ENCODE measurements at places on chromosomes 3 and 15.
A peak's percentile ranks its signal among the peaks of the same experiment; 100 is the strongest.

DNA sequence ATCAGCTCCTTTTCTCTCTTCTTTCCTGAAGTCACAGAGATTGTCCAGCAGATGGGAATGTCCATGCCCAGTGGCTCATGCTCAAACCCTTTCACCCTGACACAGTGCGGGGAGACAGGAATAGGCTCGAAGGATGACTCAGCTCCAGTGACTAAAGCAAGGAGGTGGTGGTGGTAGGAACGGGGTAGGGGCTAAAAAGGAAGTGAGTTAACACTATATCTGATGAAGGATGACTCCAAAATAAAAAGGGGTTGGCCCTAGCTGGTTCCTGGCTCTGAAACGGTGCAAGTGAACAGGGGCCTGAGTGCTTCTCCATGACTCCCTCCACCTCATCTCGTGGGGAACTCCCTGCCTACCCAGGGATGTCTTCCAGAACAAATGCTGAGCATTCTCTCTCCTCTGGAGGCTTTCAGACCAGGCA lies 167.4 kb upstream of the LPP start:
- peak; percentile 46 for DNase-seq

GRCh38 chr3:149473357-149474249 lies 894 bp upstream of the TM4SF4 start:
- DNase-seq: no peak

DNA sequence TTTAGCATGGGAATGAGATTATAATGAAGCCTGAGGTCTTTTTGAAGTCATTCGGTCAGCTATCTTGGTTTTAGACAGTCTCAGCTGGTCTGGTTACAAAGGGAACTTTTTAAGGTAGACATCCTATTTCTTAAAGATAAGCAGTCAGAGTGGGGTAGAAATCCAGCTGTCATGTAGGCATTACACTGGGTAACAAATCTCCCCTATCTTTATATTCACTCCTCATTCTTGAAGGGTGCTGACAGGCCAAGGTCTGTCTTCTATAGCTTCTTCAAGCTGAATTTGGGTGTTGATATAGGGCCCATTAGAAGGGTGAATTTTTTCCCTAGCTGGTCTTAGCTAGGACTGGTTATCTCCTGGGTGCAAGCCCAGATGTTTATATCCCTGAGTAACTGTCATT lies 21.2 kb upstream of the NDN start:
- DNase-seq: no peak

- no peak for DNase-seq
These were observed 31.4 kb downstream of the POMGNT2 start for GRCh38 chr3:43074482-43074881.

DNA sequence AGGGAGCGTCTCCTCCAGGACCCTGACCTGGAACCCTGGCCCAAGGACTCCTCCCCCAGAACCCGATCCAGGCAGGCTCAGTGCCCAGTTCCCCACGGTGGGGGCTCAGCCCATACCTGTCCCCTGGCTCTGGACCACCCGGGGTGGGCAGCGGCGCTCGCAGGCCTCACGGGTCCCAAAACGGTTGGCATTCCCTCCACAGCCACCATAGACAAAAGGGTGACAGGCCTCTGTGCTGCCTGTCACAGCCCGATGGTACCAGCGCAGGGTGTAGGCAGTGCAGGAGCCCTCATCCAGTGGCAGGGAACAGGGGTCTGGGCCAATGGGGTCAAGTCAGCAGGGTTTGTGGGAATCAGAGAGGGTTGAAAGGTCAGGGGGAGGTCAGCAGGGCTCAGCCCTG lies 1.1 kb upstream of the UCN2 start:
- no peak for DNase-seq

GRCh38 chr3:112858410-112859069 lies 11.9 kb upstream of the CD200R1L start:
- no peak for DNase-seq

DNA sequence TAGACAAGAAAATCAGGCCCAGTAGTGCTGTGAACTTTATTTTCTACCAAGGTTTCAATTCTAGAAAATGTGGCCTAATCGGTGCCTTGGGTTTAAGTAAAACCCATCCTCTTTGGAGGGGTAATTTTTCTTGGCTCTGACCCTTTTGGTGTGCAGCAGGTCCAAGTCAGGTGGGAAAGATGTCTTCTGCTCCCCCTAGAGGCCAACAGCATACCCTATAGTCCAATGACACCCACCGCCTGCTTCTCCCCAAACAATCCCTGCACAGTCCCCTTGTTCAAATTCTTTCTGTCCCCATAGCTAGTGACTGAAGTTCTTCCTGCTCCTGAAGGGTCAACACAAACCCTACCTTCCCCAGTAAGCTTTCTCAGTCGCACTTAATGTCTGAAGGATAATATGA lies 261.8 kb upstream of the GOLGA6L4 start:
- DNase-seq: no peak

DNA sequence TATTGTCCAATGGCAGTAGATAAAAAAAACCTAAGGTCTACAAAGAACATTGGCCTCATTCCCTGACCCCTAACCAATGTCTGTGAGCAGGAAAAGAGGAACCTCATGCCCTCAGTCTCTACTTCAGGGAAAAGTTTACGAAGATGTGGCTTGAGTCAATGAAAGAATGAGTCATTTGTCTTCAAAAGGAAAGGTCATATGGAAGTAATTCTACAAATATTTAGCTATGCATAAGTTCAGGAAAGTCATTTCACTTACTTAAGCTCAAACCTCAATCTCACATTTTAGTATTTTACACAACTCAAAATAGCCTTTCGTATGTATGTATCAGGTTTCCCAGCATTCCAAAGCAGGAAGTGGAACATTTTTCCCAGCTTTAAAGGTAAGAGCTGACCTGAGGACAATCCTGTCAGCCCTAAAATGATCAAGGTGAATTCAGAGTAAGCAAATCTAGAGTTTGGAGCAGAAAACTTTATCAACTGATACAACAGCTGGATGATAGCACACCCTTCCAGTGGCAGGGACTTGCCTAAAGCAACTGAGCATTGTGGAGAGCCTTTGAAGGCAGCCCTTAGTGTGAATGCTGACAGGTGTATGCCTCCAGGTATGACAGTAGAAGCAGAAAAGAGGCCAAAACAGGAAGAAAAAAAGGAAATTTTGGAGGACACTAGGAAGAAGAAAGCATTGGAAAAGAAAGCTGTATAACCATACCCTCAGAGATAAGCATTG lies 53.9 kb upstream of the ACKR4 start:
- no peak for DNase-seq

DNA sequence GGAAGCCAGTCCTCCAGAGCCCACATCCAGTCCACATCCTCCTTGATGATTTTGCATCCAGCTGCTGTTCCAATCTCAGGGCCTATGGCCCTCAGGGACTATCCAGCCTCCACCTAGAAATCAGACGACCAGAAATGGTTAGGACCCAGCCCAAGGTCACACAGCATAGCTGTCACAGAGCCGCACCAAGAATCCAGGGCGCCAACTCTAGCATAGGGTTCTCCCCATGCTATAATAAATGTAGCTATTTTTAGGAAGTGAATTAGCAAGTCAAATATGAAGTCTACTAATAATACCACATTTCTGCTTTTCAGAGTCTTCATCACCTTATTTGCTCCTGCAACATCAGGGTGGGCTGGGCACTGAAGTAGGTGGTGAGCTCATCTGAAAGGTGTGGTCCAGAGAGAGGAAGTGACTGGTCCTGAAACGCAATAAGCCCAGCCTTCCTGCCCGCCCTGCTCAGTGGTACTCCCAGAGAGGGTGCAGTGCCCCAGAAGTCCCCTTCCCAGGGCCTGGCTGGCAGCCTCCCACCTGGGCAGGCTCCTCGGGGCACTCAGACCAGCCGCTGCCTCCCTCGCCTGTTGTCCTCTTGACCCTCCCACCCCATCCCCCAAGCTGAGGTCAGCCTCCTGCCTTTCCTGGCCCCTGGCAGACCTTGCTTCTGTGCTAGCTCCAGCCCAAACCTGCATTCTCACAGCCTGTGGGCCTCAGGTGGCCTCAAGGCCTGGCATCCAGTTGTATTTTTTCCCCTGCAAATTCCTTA lies 17.6 kb upstream of the CYP11A1 start:
- no peak for DNase-seq

DNA sequence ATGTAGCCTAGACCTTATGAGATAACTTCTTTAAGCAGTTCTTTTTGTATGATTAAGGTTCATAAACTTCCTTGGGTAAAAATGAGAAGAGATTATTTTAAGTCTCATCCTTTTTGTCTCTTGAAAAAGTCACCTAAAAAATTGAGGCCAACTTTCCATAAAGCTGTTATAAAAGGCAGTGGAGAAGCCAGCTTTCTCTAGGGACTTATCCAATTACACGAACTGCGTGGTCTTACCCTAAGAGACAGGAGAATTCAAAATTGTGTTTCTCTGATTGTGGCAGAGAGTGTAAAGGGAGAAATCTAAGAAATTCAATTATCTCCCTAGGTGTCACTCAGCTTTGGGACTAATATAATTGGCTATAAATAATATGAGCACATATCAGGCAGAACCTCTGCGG lies 262.0 kb downstream of the SHOX2 start:
- no peak for DNase-seq

DNA sequence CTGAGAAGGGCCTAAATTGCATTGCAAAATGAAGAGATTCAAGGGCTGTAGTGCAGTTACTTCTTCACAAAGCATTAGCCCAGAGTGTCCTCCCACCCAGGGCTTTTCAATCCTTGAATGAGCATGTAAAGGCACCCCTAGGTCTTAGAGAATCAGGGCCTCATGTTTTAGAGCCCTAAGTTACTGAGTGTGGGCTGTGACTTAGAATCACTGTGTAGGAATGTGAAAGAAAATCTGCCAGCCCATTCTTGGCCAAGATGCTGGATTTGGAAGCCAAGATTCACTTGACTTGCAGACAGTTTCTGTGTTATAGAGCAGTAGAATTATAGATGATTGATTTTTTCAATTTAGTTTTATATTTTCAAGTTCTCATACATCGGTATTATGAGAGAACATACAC lies 153.2 kb downstream of the MYRIP start:
- no peak for DNase-seq

- peak; percentile 33 for DNase-seq
These were observed 11.7 kb downstream of the PXYLP1 start for GRCh38 chr3:141243271-141243707.

- no peak for DNase-seq
These were observed 3.1 kb downstream of the MYLK start for GRCh38 chr3:123880998-123881561.

DNA sequence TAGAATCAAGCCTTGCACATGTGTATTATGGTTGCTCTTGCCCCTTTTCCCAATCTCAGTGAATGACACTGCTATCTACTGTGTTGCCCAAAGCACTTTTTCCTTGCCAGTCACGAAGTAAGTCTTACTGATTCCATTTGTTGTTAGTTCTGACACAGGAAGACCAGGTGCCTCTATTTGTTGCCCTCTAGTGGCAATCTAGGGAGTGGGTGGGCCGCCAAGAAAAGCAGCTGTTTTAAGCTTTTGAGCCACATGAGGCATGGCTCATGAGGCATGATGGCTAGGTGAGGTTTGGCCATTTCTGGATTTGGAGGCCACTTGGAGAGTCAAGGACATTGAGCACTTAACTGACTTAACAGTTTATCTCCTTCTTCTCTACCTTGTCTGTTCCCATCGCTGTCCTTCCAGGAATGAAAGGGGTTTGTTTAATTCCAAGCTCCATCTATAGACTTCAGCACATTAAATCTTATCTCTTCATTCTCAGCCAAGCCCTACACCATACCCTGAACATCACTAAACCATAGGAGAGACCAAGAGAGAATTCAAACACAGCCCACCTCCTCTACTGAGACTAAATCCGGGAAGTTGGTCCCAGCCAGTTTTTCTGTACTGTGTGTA lies 103.1 kb downstream of the HCN4 start:
- DNase-seq: peak; percentile 44

DNA sequence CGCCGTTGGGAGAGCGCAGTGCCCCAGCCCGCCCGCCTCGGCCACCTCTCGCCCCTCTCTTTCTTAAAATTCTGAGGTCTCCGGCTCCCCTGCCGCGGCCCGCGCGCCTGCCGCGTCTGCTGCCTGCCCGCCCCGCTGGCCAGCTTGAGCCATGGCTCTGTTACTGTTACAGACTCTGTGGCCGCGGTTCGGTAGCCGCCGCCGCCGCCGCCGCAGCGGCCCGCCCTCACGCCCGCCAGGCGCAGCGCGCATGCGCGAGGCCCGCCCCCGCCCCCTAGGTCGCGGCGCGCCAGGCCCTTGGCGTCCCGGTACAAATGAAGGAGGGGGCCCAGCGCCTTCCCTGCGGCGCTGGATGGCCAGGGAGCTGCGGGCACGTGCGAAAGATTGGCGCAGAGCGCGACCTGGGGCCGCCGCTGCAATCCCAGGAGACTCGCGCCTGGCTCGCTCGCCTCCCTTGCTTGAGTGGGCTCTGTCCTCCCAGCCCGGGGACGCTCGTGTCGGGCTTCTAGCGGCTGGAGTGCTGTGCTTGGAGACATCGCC lies at the start of gene ONECUT1:
ONECUT1 (minus strand) TSS at position 168 of the 540 bp plus-strand sequence. CDS start 452 bp downstream, outside the sequence.
- DNase-seq: peak; percentile 42

- no peak for DNase-seq
These were observed 16.6 kb downstream of the TMEM158 start for GRCh38 chr3:45209526-45209925.

DNA sequence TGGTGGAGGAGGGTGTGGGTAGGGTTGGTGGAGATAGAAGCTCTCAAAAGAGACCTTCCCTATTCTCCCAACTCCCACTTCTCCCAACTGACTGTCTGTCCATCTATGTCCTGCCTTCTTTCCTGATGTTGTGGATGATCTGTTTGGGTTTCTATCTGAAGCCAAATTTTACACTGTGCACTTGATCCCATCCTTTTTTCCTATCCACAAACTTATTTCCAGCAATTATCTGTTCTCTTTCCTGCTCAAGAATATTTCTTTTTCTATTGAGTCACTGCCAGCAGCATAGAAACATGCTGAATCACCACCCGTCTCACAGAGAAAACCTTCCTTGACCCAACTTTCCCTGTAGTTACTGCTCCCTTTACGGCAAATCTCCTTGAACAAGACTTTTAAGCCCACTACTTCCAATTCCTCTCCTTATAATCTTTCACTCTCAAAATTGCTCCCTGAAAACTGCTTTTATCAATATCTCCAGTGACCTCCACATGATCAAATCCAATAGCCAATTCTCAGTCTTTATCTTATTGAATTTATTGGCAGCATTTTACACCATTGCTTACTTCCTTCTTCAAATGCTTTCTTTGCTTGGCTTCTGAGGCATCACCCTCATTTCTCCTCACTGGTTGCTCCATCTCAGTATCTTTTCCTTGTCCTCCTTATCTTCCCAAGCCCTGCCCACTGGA lies 141.2 kb upstream of the SLC7A14 start:
- DNase-seq: no peak

- DNase-seq: no peak
These were observed 33.6 kb downstream of the CD276 start for GRCh38 chr15:73717802-73718201.

- DNase-seq: no peak
These were observed 10.6 kb upstream of the PARL start for GRCh38 chr3:183895296-183895695.

GRCh38 chr3:123310741-123311140 lies 109.0 kb downstream of the SEC22A start:
- DNase-seq: no peak

DNA sequence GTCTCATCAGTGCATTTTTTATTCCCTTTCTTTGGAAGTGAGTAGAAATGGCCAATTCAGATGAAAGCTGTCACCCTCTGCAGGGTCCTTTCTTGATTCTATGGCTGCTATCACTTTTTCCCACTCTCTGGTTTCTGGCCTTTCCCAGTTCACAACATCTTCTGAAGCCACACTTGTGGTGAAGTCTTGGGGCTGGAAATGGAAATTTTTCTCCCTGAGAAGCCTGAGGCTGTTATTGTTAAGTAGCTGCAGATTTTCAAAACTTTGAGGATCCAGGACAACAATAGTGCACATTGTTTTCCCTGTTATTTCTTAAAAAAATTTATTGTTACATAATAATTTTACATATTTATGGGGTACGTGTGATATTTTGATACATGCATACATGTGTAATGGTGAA lies 250.3 kb upstream of the RASGRP1 start:
- no peak for DNase-seq

Data from stimulated activated CD4-positive, alpha-beta T cell treated with anti-CD3 and anti-CD28 coated beads, Interleukin-12 subunit alpha, Interleukin-12 subunit beta, amount 100 ng/mL, for 24 hours (primary cell).